ENCODE measurements at places on chromosomes 7 and 10.

GRCh38 chr7:4189131-4189570 is 492.9 kb upstream of the FOXK1 start:
- DNase-seq, result no peak

GRCh38 chr7:115475761-115476385 is 554.0 kb downstream of the MDFIC start:
- no peak for DNase-seq

DNA sequence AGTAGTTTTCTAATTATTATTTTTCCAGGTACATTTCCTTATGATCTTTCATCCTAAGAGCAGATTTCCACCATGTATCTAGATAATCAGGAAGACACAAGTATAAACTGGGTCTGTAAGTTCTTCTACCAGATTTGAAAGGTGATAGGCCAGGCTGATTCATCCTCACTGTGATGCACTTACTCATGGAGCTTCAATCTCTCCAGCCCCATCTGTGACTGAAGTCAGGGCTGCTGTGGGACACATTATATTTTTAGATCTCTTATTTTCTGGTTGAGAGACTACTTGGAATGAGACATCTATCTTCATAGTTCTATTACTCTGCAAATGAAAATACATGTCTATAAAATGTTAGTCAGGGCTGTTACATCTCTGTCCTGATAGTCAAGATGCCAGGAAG is 85.5 kb upstream of the SLC25A13 start:
- DNase-seq, result no peak

- DNase-seq, result no peak
Measured at GRCh38 chr10:28797904-28798371, 120.6 kb downstream of the BAMBI start.

GRCh38 chr7:110003827-110004226 is 1087.1 kb upstream of the LRRN3 start:
- DNase-seq, result no peak

DNA sequence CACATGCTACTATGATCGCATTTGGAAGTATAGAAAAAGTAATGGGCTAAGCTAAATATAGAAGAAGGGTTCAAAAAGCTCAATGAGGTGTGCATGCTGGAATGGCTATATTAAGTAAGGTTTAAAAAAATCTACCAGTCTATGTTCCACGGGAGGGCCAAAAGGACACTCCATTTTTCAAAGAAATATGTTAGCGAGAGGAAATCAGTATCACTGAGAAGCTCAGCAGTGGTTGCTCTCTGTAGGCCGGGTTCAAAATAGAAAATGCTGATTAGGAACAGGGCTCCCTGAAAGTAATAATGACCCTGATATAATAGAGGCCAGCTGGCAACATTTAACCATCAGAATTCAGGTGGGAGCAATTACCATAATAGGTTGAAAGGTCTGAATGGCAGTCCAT is 224.5 kb upstream of the SEMA3E start:
- DNase-seq, result no peak

DNA sequence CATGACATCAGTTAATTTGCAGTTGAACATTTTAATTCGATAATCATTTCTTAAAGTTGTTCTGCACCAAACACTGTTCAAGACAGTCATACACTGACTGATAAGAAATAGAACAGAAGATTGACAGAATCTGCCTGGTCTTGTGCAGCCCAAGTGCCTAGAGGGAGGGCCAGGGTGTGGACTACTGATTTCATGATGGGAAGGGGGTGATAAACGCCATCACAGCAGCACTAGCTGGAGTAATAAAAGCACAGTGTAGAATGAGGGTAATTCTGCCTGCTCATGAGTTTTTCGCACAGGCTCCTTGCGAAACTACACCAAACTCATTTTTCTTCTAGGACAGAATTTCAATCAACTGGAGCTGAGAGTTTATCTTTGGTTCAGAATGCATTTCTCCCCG is 270.1 kb downstream of the ARL4A start:
- DNase-seq, result no peak

DNA sequence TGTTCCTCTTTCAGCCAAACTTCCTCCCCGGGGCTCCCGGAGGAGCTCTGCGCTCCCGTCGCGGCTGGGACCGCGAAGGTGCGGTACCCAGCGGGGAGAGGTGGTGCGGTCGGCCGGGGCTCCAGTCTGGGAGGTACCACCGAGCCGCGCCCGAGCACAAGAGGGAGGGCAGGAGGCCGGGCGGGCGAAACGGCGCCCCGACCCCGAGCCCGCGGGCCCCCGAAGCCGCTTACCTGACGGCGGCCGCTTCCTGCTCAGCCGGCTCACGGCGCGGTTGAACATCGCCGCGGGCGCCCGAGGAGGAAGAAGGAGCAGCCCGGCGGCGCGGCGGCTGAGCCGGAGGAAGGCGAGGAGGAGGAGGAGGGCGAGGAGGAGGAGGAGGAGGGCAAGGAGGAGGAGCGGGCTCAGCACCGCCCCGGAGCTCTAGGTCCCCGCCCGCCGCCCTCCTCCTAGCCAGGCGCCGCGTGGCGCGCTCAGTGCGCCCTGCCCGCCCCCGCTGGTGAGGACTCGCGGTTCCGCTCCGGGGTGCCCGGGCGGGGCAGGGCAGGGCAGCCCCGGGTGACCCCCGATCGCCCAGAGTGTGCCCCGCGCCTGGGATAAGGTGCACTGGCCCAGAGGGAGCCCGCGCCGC is at the start of gene RGS10:
Gene RGS10, minus strand, starts transcription at position 363 of the 631 bp plus-strand sequence. Its CDS starts 81 bp downstream, at position 282.
- DNase-seq, result peak; percentile 78

GRCh38 chr7:149717481-149717880 is 55.9 kb downstream of the ZNF467 start:
- no peak for DNase-seq

DNA sequence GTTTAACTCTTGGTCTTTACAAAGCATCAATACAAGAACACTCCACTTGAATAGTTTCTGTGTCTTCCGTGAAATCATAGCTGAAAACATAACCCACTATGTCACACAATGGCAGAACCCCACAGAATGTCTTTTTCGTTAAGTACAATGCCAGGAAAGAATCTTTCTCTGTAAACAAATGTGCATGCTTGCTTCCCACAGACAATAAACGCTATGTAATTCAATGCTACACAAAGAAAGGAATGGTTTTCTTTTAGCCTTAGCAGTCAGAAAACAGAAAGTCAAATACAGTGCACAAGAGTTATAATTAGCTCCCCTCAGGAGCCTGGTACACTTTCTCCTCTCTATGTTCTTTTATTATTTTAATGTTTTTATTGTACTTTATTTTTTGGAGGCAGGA is 186.1 kb downstream of the SRPK2 start:
- no peak for DNase-seq

DNA sequence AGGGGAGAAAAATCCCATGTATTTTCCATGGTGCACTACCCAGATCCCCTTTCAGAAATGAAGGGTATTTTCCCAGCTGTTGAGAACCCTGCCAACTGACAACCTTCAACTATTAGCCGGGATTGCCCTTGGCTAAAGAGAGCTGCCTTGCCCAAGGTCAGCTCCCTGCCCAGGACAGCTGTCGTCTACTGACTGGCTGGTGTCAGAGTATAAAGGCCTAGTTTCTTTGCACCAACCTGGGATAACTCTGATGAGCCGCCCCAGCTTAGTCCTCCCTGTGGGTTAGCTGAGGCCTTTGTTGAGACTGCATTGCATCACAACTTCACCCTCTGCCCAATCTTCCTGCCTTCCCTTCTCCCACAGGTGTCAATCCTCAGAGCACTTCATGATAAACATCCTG is 147.2 kb upstream of the RHEB start:
- no peak for DNase-seq

- DNase-seq, result no peak
Measured at GRCh38 chr7:139776486-139777132, 1.2 kb downstream of the HIPK2 start.

GRCh38 chr7:150408393-150409299 is 29.5 kb downstream of the ZNF775 start:
- no peak for DNase-seq

DNA sequence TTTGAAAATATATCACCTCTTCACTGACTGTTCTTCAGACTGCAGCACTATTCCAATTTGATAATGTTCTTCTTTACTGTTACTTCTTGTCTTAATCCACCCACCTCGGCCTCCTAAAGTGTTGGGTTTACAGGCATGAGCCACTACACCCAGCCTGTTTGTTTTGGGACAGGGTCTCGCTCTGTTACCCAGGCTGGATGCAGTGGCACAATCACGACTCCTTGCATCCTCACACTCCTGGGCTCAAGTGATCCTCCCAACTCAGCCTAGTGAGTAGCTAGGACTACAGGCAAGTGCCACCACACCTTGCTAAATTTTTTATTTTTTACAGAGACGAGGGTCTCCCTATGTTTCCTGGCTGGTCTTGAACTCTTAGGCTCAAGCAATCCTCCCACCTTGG is 77.9 kb downstream of the NDUFB2 start:
- DNase-seq, result no peak

DNA sequence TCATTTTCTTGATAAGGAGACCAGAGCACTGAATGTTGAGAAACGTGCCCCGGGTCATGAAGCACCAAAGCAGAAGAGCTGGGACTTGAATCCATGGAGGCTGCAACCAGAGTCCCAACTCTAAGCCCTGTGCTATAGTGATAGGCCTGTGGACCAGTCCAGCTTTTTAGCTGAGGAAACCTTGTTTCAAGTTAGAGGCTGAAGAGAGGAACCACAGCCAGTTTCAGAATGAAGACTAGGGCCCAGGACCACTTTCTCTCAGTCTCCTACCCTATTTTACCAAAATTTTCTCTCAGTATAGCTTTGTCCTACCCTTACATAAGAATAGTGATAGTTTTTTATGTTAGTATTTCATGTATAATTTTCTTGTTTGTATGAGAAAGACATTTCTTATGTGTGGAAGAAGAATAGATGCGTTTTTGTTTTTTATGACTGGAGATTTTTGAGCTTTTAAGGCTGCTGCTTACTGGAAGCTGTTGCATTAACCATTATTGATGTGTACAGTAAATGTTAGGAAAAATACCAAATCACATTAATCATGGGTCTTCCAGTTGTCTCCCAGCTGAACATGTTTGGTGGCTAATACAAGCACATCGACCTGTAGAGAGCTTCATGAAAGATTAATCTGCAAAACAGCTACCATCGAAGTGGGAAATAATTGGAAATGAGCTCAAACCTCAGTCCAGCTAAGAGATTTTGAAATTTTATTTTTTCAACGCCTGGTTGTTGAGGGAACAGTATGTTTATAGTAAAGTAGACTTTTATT is 45.0 kb upstream of the CSTF2T start:
- no peak for DNase-seq

- no peak for DNase-seq
Measured at GRCh38 chr7:31096877-31097258, 44.8 kb downstream of the ADCYAP1R1 start.

GRCh38 chr10:13924040-13924725 is 337.4 kb downstream of the PRPF18 start:
- DNase-seq, result no peak

DNA sequence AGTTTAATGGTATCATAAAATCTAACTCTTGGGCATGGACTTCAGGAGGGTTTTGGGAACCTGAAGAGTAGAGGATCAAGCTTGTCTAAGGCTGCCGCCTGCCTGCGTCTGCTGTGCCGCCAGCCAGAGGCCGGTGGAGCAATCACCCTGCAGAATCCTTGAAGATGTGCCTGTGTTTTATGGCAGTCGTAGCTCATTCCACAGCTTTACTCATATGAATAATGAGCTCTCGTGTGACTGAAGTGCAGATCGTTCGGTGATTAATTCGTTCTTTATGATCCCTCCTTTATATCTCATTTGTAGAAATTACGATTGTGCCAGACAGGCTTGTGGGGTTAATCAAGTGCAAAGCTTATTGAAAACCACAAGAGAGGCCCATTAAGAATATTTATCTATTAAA is 100.8 kb downstream of the ACTR3B start:
- no peak for DNase-seq

GRCh38 chr10:94061026-94061425 is 67.3 kb downstream of the PLCE1 start:
- no peak for DNase-seq

DNA sequence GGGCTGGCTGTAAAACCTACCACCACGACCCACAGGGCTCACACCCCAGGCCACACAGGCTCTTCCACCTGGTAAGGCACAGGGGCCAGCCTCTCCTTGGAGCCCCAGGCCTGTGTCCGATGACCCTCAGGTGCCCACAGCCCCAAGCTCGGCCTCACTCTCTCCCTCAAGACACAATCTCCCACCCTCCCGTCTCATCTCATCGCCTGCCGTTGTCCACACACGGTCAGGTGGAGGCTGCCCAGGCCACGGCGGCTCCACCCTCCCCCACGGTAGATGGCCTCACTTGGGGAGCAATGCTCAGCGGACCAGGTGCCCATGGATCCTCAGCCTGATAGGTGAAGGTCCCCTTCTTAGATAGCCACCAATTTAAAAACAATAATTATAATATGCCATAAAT is 8.7 kb upstream of the UTF1 start:
- DNase-seq, result no peak

DNA sequence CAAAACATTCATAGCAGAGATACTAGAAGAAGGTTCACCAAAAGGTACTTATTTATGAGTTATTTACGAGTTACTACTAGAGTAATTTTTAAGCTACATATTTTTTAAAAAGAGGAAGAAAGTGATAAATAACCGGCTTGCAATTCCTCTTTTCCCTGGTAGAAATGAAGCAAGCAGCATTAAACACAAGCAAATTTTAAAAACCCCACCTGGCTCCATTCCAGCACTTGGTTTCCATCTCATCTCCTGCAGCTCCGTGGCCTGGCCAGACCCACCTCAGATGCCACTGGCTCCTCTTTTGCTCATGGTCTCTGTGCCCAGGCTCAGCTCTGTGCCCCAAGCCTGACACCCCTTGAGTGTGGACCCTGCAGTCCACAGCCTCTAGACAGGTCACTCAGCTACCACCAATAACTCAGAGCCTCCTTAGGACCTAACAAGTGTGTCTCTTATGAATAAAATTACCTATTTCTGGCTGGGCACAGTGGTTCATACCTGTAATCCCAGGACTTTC is 479.5 kb downstream of the TNS3 start:
- no peak for DNase-seq

GRCh38 chr10:112136486-112137153 is 46.9 kb downstream of the GPAM start:
- no peak for DNase-seq

- DNase-seq, result no peak
Measured at GRCh38 chr7:25845464-25845863, 306.5 kb upstream of the NFE2L3 start.

DNA sequence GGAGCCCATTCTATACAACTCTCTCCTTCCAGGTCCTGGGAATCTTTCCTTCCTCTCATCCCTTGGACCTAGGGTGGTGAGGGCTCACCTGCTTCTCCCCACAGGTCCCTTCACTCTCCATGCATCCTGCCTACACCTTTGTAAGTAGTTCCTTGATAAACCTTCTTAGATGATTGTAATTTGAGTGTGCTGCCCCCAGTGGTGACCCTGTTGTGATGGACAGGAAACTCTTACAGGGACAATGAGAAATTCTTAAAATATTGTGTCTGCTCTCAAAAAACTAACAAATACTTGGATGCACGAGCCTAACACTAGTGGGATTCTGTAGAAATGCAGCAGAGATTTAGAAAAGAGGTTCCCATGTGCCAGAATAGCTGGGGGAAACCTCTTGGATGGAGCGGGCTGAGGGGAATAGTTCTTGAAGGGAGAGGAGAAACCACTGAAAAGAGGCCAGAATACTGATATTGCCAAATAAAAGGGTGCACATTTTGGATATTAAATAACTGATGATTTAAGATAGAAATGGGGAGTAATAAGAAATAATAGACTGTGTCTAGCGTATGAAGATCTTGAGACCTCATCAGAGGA is 6.7 kb upstream of the PAXIP1 start:
- DNase-seq, result no peak

GRCh38 chr7:3239291-3239691 is 61.8 kb upstream of the SDK1 start:
- no peak for DNase-seq

All from stimulated activated CD8-positive, alpha-beta memory T cell treated with anti-CD3 and anti-CD28 coated beads, Interleukin-15, amount 100 ng/mL, for 48 hours (primary cell).